ENCODE measurements at places on chromosomes 11 and 22.

DNA sequence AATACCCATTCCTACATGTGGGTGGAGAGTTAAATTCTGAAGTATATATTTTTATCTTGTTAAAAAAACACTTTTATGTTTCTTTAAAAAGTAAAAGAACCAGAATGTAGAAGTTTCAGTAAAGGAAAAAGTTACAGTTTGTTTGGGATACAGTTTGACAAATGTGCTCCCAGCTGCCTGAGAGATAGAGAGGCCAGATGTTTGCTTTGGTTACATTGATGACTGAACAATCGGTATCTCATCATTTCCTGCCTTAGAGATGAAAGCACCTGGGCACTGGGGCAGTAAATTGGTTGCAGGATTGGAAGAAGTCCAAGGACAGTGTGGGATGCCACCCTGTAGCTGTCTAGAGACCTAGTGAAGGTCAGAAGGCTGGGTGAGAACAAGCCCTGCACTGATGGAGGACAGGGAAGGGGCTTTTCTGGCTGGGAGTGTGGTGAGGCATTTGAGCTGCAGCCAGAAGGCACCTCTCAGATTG lies 16.6 kb downstream of the MED15 start:
- no peak for DNase-seq

DNA sequence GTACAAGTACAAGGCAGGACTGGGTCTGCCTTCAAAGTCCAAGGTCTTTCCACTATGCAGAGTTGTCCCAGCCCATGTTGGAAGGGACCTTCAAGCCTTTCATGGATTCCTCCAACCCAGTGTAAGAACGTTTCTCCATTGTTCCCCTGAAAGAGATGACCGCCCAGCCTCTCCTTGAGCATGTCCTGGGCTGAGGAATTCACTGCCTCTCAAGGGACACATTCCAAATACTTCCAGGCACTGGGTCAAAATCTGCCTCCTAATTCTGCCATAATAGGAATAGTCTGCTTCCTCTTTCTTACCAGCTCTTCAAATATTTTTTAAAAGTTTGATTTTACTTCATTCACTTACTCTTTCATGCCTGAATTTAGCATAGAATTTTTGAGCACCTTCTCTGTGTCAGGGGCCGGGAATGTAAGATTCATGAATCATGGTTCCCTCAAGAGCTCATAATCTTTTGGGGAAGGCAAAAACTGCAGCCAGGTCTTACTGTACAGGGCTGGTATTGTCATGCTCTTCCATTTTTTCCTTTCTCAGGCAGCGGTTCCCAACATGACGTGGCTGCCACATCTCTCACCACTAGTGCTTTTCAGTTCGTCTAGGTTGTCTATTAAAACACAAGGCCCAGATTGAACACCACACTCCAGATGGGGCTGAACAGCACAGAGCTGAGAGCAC lies 143.3 kb upstream of the TBCEL start:
- DNase-seq: peak; percentile 29

- DNase-seq: no peak
Observed at GRCh38 chr11:102510439-102511135, 20.0 kb downstream of the MMP7 start.

- peak; percentile 61 for DNase-seq
Observed at GRCh38 chr11:120168960-120169681, 31.2 kb upstream of the TRIM29 start.

GRCh38 chr11:13010749-13011465 lies 1.8 kb downstream of the RASSF10 start:
- DNase-seq: no peak

DNA sequence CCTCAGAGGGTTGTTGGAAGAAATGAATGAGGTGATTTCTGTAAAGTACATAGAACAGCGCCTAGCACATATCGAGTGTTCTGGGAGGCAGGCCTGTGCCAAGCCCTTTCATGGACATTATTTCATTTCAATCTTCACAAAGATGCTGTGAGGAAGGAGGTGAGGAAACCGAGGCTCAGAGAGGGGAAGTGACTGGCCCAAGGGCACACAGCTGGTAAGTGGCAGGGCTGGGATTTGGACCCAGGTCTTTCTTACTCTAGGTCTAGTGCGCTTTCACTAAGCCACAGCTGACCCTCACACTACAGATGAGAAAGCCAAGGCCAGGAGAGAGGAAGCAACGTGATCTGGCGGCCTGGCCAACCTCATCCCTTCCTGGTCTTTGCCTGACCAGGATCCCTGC lies 2.0 kb downstream of the PELI3 start:
- DNase-seq: no peak

GRCh38 chr11:130209954-130210854 lies 50.6 kb downstream of the ST14 start:
- DNase-seq: no peak

DNA sequence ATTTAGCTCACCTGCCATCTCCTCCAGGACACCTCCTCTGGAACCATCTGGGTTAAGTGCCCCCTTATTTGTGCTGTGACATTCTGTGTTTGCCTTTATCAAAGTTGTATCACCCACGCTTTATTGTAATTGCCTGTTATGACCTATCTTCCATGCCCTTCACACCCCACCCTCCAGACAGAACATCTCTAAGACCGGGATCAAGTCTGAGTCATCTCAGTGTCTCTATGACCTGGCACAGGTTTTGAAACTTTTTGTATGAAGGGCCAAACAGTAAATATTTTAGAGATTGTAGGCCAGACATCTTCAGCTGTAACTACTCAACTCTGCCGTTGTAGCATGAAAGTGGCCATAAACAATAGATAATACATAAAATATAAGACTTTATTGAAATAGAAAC lies 161.8 kb downstream of the SPON1 start:
- DNase-seq: no peak

GRCh38 chr22:47630741-47631534 lies 868.5 kb downstream of the TBC1D22A start:
- DNase-seq: no peak

- peak; percentile 44 for DNase-seq
Observed at GRCh38 chr11:12761029-12761428, 86.8 kb downstream of the TEAD1 start.

DNA sequence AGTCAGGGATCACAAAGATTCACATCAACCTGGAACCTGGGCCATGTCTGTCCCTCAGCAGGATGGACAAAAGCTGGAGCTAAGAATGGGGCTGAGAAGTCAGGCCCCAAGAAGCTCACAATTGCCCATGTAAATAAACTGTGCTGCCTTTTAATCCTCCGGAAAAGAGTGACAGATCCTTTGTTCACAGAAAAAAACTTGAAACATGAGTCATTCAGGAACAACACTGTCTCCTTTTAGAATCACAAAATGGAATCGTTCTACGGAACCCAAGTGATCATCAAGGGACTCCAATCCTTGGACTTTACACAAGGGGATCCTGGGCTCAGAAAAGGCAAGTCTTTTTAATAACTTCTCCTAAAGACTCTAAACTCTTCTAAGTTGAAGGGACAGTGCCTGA lies 36.1 kb downstream of the RELT start:
- DNase-seq: no peak

DNA sequence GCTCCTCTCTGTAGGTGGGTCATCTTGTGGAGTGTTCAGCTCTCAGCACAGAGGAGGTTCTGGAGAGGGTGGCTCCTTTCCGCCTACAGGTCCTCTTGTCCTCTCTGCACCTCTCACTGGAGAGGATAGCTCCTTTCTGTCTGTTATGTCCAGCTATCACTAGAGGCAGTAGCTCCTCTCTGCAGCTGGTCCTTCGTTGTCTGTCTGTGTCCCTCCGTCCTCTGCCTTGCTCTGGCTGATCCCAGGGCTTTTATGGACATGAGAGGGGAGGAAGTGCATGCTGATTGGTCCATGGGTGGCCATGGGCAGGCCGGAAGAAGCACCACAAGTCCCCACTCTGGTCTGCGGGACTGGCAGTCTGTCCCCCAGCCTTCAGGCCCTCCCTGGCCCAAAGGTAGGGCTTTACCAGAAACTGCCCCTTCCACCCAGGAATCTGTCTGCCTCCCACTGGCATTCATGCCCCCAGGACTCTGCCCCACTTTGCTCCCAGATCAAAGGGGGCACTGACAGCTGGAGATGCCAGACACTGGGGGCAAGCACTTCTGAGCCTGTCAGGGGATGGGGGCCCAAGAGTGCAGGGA lies 38.6 kb upstream of the CALCB start:
- no peak for DNase-seq

- no peak for DNase-seq
Observed at GRCh38 chr22:46976598-46976997, 214.1 kb downstream of the TBC1D22A start.

GRCh38 chr11:106156290-106156937 lies 79.0 kb downstream of the AASDHPPT start:
- DNase-seq: peak; percentile 53

DNA sequence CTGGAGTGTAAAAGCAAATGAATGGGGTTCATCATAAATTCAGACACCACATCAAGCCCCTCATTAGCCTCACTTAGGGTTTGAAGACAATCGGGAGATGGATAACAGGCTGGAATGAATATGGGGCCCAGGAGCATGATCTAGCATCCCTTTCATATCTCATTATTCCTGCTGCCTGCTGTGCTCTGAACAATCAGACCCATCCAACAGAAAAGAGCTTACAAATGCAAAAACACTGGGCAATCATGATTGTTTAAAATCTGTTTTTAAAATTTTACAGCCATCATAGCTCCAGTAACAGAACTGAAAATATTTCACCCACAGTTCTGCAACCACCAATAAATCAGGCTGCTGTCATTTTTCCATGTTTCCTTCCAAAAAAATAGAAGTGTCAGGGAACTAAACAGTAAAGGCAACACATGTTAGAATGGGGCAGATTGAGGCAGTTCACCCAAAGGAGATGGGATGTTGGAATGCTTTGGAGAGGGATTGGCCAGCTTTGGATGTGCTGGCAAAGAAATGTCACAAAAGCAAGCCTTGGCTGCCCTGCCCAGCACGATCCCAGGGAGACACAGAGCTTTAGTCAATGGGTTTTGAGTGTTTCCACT lies 47.8 kb upstream of the BMAL1 start:
- DNase-seq: peak; percentile 33

DNA sequence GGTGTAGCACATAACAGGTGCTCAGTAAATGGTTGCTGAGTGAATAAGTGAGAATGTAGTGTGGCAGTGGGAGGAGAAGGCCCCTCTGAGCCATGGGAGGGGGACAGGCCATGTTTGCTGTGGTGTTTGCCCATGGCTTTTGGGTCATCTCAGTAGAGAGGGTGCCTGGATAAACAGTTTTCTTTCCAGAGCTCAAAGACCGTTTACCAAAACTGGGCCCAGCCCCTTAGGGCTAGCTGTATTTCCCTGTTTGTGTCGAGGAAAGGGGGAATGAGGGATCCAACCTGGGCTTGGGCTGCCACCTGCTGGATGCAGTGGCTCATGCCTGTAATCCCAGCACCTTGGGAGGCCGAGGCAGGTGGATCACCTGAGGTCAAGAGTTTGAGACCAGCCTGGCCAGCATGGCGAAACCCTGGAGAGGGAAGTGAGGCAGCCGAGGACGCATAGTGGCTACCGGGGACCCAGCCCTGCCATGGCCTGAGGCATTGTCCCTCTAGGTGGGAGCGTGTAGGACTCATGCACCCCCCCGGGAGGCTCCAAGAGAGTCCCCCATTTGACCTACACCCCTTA lies 8.7 kb upstream of the LTO1 start:
- no peak for DNase-seq

DNA sequence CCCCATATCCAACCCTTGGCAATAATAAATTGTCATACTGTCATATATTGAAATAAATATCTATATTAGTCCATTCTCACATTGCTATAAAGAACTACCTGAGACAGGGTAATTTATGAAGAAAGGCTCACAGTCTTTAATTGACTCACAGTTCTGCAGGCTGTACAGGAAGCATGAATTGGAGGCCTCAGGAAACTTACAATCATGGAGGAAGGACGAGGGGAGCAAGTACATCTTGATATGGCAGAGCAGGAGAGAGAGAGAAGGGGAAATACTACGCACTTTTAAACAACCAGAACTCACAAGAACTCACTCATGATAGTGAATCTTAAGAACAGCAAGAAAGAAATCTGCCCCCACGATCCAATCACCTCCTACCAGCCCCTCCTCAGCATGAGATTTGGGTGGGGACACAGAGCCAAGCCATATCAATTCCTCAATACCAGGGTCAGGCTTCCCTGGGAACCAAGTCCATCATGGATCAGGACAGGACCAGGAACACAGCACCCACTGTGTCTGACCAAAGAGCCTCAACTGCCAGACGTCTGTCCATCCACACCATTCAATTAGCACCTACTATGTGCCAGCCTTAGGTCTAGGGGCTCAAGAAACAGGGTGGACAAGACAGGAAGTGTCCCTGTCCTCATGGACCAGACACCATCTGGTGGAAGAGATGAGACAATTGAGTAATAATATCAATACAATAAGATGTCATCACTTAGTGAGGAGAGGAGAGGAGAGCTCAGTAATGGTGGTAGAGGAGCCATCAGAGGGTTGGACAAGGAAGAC lies 56.9 kb upstream of the TOP3B start:
- DNase-seq: no peak

GRCh38 chr22:26714971-26715370 lies 57.6 kb downstream of the MIAT start:
- DNase-seq: no peak

DNA sequence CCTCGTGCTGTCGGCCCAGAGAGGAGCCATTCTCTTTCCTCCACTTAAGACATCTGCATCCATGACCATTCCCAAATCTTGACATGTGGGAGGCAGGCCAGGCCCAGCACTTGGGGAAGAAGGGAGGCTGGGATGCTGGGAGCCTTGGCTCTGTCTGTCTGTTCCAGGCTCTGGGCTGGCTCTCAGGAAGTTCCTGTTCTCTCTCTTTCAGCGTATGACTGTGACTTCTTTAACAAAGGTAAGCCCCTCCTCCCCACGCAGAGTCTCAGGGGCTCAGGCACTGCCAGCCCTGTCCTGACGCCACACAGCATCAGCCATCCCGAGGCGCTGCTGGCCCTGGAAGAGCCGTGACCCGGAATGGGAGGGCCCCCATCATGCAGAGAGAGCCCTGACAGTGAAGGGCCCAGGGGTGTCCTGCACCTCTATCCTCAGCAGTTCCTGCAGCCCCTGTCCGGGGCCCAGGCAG lies 52.4 kb downstream of the OTOG start:
- no peak for DNase-seq

DNA sequence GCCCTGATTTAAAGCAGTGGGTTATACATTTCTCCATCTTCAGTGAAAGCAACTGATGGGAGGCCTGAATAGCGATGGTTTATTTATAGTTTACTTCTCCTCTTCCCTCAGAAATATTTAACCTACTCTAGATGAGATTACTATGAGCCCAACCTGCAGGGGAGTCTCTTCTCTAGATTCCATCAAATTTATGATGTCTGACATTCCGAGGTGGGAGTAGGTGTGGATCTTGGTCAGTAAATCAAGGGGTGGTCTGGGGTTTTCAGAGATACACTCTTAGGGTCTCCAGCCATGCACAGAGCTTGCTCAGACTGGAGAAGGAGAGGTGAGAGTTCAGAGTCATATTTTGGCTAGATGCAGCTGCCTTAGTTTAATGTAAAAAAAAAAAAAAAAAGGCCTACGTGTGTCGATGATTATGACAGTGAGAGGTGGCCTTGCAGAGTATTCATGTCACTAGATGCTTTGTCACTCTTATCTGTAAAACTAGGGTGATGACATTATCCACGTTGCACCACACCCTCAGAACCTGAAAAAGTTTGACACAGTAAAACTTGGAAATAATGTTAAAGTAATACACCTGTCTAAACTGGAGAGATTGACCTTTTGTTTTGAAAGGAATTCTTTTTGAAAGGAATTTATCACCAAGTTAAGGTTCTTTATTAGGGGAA lies 81.2 kb downstream of the EXT2 start:
- no peak for DNase-seq

GRCh38 chr11:27882066-27882697 lies 181.9 kb upstream of the BDNF start:
- DNase-seq: peak; percentile 24

Data from fibroblast of skin of scalp (primary cell).